Stimulated activated CD4-positive, alpha-beta T cell treated with anti-CD3 and anti-CD28 coated beads, Interleukin-2, amount 100 ng/mL, for 24 hours (primary cell): ENCODE measurements at places on chromosomes 12 and 14.

DNA sequence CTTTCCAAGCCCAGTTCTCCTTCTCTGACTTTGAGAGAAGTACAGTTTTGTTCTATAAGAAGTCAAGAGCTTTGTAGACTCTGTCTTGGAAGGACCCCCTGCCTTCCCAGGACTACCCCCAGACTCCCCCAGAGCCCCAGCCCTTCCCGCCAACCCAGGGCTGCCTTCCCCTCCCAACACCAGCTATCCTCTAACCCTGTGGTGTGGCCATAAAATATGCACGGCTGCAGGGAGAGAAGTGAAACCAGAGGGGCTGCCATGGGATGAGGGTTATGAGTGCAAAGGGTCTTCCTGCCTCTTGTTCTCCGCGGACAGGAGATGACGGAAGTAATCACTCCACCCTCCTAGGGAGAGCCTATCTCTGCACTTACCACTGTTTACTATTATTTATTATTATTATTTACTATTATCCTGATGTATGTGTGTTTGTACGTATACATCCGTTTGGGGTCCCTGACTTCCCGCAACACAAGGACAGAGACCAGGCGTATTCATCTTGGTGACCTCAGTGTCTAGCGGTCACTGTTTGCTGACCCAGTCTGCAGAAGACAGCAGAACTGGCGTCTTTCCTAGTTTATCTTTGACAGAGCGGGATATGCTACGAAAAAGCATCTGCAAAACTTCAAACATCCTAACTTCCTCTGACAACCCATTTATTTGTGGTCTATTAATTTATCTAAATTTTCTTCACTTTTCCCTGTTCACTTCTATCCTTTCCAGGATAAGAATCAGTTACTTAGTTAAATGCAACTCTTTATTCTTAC, 3.5 kb upstream of the SCNN1A start:
- no peak for DNase-seq

GRCh38 chr12:202081-202731, 11.8 kb downstream of the SLC6A12 start:
- no peak for DNase-seq

DNA sequence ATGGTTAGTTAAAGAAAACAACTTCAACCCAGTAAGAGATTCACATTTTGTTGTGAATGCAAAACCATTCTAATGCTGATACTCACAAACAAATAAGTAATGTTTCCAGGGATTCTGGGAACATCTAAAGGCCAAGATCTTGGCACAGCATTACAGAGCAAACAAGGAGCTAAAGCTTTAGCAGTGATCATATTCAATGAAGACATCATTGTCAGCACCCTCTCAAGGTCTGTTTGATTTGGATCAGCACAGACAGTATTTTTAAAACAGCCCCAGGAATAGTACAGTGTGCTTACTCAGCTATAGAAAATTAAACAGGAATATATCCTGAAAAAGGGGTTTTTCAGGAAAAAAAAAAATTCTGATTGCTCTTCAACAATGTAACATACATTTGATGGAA, 71.4 kb downstream of the TMEM260 start:
- DNase-seq = no peak

GRCh38 chr14:24181371-24182077, 7.1 kb downstream of the IPO4 start:
- DNase-seq = no peak

DNA sequence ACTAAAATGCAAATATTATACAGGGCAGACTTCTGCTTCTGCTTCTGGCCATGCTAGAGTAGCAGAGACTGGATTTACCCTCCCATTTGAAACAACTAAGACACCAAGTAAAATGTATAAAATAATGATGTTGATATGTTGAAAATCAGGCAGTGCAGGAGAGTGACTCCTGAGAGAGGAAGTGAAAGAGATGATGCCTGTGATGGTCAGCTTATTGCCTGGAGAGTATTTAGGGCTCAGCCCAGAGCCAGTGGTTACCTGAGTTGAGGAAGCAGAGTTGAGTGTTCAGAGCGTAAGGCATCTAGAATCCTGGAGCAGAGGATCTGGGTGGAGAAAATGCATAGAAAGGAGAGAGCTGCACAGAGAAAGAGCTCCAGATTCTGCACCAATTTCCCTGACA, 131.8 kb upstream of the C14orf180 start:
- DNase-seq = no peak

- no peak for DNase-seq
These were observed 100.8 kb downstream of the CCER1 start for GRCh38 chr12:90854136-90854689.

DNA sequence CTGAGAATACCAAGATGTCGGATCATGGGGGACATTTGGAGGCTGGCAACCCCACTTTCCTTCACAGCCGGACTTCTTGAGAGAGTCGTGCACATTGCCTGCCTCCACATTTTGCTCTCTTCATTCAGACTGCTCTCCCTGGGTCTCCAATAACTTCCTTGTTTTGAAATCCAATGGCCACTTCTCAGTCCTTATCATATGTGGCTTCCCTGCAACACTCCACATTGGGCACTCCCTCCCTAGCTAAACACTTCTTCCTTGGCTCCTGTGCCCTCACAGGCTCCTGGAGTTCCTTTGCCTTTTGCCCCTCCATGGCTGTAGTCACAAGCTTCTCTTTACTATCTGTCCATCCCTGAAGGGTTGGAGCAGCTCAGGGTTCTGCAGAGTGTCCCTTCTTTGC, 30.1 kb downstream of the NPC2 start:
- DNase-seq = no peak

DNA sequence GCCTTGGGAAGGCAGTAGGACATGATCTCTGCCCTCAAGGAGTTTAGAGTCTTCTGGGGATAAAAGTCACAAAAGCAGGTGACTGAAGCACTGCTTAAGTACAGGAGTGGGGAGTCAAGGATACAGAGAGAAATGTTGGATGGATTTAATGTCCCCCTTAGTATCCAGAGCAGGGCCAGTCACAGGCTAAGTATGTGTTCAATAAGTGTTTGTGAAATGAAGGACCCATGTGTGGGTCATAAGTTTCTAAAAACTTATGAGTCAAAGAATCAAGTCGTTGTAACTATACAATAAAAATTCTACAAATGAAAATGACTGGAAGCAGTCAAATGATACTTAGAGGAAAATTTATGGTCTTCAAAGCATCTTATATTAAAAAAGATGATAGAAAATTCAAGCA, 25.1 kb downstream of the KRT80 start:
- DNase-seq = no peak

DNA sequence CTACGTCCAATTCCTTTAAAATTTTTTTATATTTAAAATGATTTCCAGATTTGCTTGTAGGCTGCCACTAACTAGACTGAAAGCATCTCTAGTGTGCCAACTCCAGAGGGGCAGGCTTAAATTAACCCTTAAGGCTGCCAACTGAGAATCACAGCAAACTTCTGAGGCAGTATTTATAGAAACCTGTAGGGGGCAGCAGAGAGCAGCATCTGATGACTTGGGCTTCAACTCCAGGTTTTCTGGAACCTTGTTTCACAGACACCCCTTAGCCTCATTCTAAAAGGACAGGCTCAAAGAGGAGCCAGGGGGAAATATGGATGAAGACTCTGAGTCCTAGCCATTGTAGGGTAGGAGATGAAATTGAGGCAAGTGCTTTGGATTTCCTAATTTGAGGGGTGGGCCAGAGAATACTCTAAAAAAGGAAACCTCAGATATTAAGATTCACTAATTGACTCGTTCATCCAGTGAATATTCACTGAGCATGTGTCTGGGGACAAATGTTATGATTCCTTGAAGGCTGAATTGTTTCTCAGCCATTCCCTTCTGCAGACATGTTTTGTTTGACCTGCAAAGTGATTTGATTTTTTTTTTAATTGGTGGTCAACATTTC, 63.3 kb upstream of the HSPB8 start:
- DNase-seq = peak; percentile 18

DNA sequence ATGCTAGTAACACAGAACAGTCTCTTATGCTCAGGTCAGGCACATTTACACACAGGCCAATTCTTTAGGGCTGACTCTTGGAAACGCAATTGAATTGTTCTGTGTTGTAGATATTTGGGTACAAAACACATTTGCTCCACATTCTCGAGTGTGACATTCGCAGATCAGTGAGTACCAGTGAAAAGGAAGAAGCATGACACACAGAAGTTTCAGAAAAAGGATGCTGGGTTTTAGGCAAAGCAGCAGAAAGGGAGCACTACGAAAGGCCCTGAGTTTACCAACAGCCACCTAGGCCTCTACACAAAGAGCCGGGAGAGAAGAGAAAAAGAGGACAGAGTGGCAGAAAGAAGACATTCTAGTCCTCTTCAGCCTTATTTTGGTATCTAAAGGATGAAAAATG, 254.4 kb upstream of the BTG1 start:
- no peak for DNase-seq

DNA sequence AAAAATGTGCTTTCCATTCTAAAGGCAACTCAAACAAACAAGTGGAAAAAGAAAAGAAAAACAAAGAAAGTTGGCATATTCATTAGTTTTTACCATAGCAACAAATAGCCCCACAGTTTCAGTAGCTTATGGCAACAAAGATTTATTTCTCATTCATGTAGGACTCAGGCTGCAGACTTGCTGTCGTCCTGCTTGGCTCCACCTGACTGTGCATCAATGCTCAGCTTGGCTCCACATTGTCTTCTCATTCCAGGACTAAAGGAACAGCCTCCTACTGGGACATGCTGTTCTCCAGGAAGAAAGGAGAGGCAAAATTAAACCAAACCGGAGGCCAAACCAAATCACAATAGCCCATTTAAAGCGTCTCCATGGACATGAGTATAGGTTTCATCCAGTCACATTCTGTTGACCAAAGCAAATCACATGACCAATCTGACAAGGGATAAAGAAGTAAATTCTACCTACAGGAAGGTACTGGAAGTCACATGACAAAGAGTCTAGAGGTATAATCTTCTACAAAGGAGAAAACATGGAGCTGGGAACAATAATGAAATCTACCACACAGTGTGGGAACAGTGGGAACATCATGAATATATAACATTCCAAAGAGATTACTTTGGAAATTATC, 222.5 kb downstream of the PIK3C2G start:
- DNase-seq = no peak

DNA sequence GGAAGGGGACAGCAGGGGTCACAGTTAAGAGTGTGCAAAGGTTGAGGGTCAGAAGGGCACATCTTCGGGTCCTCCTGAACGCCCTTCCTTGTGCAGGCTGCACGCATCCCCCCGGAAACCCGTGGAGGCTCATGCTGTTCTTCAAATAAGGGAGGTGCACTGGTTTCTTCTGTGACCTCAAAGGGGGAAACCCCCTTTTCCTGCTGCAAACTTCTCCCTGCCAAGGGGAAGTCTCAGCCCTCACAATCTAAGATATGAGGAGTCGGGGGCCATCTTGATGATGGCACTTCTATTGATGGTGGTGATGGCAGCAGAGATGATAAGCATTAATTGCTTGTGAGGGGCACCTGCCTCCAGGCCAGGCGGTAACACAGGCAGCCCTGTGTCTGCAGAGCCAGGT, 40.0 kb downstream of the ISCA2 start:
- DNase-seq = no peak

GRCh38 chr12:115957686-115958290, 319.7 kb downstream of the MED13L start:
- DNase-seq = no peak

DNA sequence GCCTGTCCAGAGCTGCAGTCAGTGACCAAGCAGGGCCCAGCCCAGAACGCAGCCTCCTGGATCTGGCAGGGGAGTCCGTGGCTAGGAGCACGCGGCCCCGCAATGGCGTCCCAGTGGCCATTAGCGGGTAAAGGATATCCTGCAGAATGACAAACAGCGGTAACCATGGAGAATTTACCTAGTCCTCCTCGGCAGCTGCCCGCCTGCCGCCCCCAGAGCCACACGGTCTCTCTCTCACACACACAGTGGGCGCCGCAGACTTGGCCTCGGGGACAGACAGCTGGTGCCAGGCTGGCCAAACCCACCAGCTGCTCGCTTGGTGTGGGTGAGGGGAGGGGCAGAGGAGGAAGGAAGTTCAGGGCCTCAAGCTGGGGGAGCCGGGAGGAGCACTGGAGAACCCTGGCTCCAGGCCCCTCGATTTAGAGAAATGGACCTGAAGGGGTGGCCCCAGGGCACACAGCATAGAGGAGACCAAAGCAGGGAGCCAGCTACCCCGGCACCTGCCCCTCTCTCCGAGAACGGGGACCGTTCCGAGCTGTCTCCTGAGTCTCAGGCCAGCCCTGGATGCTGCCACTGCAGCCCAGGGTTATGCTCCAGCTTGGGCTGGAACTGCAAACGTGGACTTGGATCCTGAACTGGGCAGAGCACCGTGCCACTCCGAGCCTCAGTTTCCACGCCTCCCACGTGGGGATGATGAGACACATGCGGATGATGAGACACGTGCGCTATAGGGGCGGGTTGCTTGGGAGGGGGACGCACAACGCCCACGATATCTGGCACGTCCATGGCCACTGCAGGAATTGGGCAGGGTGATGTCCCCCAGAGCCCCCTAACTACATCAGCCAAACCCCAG, 3.4 kb downstream of the CDK2AP1 start:
- DNase-seq = no peak

DNA sequence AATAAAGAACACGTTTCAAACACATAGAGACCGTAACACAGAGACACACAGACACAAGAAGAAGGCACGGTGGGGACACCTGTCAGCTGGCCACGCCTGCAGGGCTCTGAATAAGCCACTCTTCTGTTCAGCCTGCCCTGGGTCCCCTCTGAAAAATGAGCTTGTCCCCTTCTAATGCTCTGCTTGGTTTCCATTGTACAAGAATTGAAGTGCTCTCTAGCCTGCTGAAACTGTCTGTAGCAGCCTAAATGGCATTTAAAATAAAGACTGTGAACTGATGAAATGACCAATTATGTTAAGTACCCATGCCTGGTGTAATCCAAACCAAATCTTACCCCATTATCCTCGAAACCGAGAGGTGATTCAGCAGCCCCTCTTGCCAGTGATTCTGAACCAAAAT, 139.8 kb downstream of the FOXN3 start:
- DNase-seq = no peak

DNA sequence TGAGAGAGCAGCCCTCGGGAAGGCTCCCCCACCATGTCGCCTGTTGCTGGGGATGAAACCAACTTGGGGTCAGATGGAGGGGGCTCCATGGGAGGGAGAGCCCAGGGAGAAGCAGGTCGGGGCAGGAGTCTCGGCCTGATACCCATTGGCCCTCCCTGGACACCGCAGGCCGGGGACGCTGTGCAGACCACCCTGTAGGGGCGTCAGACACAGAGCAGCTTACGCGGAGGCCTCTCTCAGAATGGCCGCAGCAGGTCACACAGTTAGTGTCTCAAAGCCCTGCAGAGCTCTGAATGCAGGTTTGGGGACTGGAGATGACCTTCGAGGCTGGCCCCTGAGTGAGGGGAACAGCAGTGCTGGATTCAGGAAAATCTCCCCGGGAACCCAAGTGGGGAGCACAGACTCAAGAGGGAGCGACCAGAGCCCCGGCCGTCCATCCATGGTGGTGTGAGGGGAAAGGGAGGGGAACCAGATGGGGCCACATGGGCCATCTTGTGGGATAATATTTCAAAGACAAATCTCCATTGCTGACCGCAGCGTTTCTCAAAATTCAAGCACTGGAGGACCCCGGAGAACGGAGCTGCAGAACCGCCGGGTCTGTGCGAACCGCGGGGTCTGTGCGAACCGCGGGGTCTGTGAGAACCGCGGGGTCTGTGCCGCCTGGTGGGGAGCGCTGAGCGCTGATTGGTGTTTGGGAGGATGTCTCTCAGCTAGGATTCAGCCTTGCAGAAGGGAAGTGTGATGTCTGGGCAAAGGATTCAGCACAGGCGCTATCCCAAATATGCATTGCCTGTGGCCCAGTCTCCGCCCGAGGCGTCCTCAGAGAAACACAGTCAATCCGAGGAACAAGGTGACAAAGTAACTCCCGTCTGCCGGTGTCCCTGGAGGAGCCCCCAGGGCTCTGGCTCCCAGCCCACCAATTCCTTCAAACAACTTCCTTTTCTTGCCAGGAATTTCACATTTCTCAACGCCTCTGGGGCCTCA, 324.4 kb upstream of the RTL1 start:
- DNase-seq = no peak
